ENCODE measurements at places on chromosomes 2 and 18.

DNA sequence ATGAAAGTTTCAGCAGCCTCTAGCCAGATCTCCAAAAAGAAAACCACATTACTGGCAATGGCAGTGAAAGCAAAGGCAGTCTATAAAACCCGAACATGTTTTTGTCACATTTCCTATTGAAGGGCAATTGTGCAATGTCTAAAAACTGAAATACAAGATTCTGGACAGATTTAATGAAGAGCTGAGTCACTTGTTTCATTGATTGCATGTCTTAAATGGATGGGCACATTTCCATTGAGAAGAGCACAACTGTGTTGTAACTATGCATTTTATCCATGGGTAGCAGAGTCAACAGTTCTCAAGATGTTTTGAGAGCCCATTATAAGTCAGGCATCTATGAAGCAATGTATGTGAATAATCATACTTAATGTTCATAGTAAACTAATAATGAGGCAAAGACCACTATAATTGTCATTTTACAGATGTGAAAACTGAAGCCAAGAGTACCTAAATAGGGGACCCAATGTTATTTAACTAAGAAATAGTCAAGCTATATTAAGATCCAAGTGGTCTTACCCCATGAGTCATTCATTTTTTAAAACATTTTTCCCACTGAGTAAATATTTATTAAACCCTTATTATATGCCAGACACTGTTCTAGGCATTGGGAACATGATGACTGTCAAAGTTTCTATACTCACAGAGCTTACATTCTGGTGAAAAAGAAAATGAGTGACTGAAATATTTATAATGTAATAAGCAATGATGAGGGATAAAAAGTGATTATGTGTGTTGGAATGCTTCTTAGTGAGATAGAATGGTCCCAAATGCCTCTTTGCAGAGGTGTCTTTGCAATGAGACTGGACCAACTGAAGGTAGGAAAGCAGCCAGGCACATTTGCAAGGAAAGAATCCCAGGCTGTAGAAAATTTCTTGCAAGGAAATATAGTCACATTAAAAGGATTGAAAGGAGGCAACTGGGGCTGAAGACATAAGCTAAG is 818.9 kb upstream of the ACVR2A start:
- DNase-seq, result no peak

- no peak for DNase-seq
Measured at GRCh38 chr2:226352941-226353560, 446.6 kb downstream of the IRS1 start.

DNA sequence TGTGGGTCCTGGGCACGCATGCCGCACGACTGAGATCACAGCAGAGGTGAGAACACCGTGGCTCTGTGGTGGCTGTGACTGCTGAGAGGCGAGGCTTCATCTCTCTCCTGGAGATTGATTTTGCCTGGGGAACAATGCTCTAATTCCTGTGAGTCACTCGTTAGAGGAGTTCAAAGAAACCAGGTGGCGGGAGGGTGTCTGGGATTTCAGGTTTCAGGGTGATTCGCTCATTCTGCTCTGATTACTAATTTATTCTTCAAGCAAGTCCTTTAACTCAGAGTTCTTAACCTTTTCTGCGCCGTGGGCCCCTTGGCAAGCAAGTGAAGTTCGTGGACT is 56.3 kb downstream of the GLI2 start:
- no peak for DNase-seq

- no peak for DNase-seq
Measured at GRCh38 chr2:147002256-147002655, 842.6 kb upstream of the ACVR2A start.

DNA sequence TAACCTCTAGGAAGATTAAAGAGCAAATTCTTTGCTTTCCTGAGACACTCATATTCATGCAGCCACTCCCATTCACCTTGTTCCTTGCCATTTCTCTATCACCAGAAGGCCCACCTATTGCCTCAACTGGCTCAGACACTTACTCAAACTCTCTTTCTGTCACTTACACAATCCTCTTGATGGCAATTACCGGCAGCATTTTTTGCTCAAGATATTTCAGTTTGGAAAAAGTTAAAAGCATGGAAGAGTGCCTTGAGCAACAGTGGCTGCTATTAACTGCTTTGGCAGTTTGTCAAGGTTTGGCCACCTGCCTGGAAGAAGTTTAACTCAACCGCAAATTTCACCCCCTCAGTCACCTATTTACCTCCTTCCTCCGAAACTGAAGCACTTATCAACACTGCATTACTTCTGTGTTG is 1104.0 kb upstream of the PIK3C3 start:
- no peak for DNase-seq

GRCh38 chr2:136628490-136628889 is 136.9 kb upstream of the THSD7B start:
- no peak for DNase-seq

GRCh38 chr18:34742891-34743341 is 32.8 kb downstream of the DTNA start:
- no peak for DNase-seq

DNA sequence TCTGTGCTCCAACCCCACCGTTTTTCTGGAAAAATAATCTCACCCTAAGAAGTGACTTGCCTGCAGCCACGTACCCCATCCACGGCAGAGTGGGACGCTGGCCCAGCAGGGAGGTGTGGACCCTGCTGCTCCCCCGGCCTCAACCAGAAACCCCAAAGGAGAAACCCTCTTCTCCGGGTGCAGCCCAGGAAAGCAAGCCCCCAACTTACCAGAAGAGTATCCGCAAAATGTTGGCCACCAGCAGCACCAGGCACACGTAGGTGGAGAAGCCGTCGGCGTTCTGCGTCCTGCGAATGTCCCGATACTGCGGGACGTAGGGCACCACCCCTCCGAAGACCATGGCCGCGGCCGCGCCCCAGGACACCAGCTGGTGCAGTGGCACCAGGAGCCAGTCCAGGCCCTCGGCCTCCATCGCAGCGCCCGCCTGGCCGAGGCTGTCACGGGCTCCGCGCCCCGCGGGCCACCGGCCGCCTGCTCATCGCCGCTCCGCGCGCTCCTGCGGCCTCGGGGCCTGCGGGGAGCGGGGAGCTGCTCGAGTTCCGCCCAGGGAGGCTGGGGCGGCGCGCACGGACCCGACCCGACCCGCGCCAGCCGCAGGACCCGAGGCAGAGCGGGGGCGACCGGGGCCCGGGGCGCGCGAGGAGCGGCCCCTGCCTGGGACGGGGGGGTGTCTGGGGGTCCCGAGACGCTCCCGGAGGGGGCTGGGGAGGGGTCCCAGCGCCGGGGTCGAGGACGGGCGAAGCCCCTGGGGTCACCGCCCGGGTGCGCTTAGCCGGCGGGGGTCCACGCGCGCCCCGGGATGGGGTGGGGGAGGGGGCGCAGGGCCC is 725 bp downstream of the SLC66A2 start:
- no peak for DNase-seq

GRCh38 chr2:69483696-69484095 is 46.5 kb upstream of the NFU1 start:
- no peak for DNase-seq

- DNase-seq, result no peak
Measured at GRCh38 chr18:3230401-3231334, 10.9 kb upstream of the MYOM1 start.

GRCh38 chr2:141586985-141587384 is 543.8 kb downstream of the LRP1B start:
- no peak for DNase-seq

DNA sequence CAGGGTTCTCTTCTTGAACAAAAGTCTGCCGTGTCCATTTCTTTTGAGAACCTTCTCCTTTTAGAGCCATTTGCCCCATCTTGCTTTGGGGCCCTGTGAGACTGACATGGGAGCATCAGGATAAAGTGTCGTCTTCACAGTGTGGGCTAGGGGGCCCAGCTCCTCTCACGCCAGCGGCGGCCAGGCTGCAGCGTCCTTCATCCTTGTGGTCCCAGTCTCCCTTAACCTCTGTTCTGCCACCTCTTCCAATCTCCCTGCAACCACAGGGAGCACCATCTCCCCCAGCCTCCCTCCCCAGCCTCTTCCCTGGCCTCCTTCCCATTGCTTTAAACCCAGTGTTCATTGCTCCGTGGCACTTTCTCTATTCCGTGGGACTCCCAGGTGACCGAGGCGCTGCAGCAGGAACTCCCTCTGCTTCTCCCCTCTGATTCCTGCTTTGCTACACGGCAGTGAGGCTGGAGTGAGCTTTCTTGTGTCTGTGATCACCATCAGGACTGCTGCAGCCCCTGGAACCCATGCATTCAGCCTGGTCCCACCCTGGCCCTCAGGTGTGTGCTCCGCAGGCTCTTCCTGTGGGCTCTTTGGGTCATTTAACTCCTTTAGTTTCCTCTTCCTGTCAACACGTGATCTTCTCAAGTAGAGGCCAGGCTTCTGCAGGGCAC is 234.1 kb downstream of the MYT1L start:
- no peak for DNase-seq

DNA sequence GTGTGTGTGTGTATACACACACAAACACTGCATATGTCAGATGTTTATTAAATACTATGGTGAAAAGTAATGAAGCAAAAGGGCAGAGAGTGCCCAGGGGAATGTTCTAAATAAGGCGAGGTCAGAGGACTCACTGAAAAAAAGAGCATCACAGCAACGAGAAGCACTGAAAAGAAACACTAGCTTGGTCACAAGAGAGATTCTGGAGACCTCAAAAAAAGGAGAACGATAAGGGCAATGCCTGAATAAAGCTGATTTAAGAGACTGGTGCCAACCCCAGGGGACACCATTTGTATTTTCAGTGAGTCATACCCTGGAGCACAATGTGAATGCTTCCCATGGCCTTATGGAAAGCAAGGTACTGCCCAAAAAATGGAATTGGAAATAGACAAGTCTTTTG is 14.5 kb downstream of the SLC40A1 start:
- DNase-seq, result no peak

DNA sequence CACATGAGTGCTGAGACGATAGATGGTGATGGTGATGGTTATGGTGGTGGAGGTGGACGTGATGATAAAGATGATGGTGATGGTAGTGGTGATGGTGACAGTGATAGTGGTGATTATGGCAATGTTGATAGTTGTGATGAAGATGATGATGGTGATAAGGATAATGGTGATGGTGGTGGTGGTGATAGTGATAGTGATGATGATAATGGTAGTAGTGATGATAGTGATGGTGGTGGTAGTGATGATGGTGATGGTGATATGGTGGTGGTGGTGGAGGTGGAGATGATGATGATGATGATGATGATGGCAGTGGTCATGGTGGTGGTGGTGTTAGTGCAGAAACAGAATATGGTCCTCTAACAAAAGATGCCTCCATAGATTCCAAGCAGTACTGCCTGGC is 10.3 kb downstream of the ANTXR1 start:
- DNase-seq, result no peak

- peak; percentile 42 for DNase-seq
Measured at GRCh38 chr2:189254268-189254883, 74.8 kb upstream of the COL5A2 start.

DNA sequence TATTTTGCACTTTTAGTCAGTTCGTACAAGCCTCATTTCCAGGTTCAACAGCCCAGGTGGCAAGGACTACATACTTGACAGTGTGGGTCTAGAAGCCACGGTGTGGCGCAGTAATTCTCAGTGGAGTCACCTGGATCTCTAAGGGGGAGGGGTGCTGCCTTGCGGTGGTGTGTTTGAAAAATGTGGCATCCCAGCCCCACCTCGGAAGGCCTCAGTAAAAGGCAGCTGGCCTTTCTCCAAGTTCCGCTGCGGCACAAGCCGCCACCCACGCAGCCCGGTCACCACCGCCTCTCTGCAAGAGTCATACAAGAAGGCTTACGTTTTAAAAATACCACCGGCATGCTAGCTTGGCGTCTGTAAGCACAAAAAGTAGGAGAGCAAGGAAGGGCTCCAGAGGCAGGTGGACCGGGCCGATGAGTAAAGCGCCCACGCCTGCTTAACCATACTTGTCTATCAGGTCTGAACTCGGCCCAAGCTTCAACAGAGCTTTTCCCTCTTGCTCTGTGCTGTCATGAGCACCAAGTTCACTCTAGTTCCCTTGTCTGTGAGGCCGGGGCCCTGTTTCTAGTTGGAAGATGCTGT is 49.5 kb downstream of the SPRED2 start:
- peak; percentile 87 for DNase-seq

DNA sequence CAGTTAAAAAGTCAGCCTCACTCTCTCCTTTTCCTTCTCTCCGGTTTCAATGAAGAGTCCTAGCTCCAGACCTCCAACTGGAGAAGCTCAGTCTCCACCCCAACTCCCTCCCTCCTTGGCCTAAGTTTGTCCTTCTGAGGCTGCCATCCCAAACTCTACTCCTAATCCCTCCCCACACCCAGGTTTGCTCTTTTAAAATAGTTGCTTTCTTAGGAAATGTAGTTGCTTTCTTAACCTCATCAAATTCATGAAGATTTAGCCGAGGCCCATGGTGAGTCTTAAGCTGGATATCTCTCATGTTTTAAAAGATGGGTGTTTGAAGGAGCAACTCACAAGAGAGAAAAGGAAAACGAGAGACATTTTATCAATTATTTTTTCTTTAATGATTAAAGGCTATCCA is 937 bp upstream of the LANCL1 start:
- DNase-seq, result no peak

GRCh38 chr2:174327021-174327840 is 7.5 kb upstream of the SP9 start:
- DNase-seq, result no peak

DNA sequence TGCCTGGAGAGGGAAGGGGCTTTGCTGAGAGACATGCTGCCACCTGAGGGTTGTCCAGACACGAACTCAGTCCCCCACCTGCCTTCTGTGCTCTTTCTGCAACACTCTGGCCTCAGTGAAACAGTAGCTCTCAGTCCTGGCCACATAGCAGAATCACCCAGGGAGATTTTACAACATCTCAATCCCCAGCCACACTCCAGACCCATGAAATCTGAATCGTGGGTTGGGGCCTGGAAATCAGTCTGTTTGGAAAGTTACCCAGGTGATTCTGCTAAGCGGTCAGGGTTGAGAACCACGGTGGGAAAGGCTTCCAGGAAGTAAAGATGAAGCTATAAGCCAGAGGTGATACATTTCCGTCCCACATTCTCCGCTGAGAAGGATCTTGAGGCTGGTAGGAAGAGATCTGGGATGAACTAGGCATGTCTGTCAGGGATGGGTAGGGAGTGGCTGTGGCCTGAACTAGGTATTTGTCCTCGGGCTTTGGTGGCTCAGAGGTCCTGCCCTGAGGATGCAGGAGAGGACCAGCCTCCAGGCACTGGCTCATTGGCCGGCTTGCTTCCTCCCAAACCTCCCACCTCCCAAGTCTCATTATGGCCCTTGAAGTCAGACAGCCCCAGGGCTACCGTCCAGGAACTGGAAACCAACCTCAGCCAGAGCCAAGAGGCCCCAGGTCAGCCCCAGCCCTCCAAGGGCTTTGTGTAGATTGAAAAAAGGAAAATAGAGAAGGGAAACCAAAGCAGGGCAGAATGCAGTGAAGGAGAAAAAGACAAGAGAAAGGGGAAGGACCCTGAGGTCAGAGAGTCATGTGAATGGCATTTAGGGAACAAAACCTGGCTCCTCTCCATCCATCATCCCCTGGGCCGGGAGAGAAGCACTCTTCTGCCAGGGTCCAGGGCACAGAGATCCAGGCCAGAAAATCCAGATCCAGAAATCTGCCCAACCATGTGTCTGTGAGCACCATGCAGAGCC is 119.6 kb downstream of the ZFP36L2 start:
- no peak for DNase-seq

Measured in ureter (tissue), 1 donor.